ENCODE measurements at places on chromosomes 1 and 21.

DNA sequence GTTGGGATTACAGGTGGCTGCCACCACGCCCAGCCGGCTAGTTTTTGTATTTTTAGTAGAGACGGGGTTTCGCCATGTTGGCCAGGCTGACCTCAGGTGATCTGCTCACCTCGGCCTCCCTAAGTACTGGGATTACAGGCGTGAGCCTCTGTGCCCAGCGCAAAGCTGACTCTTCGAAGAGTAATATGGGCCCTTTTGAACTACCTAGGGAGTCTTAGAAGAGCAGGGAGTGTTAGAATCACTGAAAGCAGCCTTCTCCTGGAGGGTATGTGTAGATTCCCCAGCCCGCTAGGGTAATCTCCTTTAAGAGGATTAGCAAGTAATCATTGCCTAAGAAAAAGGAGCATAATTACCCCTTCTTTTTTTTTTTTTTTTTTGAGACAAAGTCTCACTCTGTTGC lies 6.5 kb upstream of the MAST2 start:
- DNase-seq, result no peak

GRCh38 chr1:201400852-201401230 lies 1.7 kb upstream of the LAD1 start:
- no peak for DNase-seq

- DNase-seq, result no peak
Observed at GRCh38 chr1:185672719-185673360, 61.4 kb upstream of the HMCN1 start.

DNA sequence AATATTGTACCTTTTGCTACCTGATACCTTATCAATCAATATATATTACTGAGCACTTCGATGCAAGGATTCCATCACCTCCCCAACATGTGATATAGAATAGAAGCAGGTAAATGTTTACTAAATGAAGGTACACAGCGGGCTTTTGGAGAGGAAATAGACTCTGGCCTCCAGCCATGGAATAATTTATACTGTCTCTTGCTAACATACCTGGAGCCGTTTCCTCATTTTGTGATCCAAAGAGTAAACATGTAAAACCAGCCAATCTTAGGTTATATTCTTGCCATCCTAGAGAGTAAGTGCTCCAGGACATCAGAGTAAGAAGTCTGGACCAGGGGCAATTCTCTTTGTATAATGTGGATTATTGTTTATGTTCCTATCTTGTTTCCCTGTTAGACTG lies 39.4 kb downstream of the NDUFS5 start:
- DNase-seq, result no peak

DNA sequence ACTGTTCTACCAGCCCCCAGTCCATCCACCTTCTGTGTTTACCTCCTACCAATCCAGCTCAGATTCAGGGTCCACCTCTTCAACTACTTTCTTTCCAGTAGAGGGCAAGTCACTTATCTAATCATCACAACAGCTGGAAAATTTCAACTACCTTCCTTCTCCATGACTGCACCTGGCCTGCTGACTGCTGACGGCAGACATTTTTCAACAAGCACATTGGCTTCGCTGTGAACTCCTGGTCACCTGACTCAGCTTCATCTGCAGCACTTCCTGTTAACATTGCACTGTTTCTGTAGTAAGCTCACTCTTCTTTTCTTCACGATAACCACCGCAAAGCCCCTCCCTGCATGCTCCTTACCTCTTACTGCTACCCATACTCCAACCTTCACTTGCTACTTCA lies 405.7 kb downstream of the NTNG1 start:
- DNase-seq, result no peak

GRCh38 chr1:215181518-215181917 lies 99.0 kb downstream of the KCNK2 start:
- DNase-seq, result no peak

- DNase-seq, result no peak
Observed at GRCh38 chr1:110850145-110850544, 22.8 kb upstream of the CD53 start.

- DNase-seq, result no peak
Observed at GRCh38 chr1:3968851-3969250, 68.8 kb upstream of the C1orf174 start.

DNA sequence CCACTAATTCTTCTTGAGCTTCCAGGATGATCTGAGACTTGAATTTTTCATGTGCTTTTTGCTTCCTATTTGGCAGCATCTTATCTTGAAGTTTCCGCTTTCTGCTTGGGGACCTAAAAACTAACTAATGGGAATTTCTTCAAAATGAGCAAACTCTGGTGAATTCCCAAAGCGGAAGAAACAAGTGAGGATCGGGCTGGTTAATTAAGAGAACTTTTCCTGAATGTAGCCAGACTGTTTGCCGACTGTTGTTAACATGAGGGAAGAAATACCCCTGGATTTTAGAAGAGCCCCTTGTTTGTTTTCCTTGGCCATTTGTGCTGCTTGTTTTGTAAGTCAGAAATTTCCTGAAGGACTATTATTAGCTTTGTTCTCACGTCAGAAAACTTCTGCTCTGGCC lies 6.1 kb upstream of the SELE start:
- DNase-seq, result no peak

- DNase-seq, result no peak
Observed at GRCh38 chr1:193418745-193419058, 232.3 kb upstream of the B3GALT2 start.

All from stimulated activated CD4-positive, alpha-beta T cell treated with anti-CD3 and anti-CD28 coated beads, TNF-alpha, amount 100 ng/mL, for 1 hour (primary cell).